ENCODE measurements at places on chromosomes 6 and 20. TPM values are rescaled to one million over a fixed set of nuclear protein-coding genes. Genes with fewer than 3 reads are reported as not detected.

DNA sequence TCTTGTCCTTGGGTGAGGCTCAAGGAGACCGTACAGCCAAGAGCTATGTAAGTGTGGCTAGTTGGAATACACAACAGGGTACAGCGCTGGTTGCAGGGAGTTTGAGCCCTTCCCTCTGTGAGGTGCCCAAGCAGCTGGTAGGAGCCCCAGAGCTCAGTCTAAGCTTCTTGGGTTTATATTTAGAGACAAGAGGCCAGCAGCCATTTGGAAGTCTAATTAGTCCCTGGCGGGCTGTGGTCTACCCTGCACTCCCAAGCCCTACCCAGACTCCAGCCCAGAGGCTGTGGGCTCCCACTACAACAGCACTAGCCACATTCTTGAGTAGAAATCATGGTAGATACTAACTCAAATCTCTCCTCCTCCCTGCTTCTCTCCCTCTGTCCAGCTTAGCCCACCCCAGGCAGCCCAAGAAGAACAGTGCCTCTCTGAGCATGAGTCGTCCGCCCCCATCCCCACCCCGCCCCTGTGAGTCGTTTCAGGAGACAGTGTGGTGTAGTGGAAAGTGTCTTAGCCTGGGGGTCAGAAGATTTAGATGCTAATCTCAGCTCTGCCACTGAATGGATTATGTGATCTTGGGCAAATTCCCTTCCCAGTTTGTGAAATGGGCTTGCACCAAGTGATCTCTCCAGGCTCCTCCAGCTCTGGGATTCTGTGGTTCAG, 37.8 kb downstream of the EIF2S2 start:
- DNase-seq: no peak

GRCh38 chr20:38128691-38129090, 36.4 kb downstream of the TGM2 start:
- DNase-seq: no peak

The MLN gene
- not detected for total RNA-seq

DNA sequence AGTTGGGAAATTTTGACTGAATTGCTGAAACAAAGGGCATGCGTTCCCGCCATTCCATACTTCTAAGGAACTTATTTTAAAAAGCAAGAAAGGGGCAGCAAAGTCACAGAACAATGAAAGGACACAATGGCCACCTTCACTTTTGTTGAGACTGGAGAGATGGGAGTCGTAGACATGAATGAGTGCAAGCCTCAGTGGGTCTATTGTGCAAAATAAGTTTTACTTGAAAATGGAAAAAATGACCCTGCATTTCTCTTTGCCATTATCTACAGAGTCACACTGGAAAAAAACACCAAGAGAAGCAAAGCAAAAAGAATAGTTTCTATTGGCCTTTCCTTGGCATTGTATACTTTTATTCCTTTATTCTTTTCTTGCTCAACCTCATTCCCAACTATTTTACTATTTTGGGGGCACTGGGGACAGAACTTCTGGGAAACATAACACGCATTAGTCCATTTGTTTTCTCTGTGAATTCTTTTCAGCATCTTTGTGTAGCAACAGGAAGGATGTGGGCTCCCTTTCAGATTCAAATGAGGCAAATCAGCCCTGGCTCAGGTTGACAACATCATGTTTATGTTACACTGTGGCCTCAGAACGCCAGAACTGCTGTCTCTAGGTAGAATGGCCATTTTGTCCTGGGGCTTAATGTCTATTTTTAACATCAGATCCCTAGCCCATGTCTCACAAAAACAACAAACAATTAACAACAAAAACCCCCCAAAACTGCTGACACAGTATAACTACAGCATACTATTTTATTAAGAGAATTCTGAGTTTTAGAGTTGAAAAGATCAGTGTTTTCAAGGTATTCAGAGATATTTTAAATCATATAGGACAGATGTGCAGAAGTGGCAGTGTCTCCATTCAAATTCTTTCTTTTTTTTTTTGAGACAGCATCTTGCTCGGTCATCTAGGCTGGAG, 122.2 kb downstream of the FYN start:
- DNase-seq: peak; percentile 34

Data from endothelial cell (in vitro differentiated cells).